ENCODE measurements at places on chromosomes 7 and 10.

DNA sequence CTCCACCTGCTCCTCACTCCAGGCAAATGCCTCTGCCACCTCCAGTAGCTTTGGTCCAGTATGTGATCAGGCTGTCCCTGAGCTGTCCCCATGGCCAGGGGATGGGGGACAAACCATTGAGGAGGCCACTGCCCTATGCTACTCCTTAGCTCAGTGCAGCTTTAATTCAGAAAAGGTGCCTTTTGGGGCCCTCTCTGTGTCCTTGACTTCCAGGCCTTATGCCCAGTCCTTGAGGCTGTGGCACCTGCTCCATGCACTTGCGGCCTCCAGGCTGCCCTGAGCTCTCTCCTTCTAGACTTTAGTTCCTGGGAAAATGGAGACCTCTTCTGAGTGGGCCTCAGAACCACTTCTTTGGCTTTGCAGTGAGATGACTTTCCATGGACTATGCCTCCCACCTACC, 650.8 kb upstream of the CELF2 start:
- DNase-seq, result no peak

GRCh38 chr10:3770611-3771110, 14.3 kb downstream of the KLF6 start:
- DNase-seq, result no peak

DNA sequence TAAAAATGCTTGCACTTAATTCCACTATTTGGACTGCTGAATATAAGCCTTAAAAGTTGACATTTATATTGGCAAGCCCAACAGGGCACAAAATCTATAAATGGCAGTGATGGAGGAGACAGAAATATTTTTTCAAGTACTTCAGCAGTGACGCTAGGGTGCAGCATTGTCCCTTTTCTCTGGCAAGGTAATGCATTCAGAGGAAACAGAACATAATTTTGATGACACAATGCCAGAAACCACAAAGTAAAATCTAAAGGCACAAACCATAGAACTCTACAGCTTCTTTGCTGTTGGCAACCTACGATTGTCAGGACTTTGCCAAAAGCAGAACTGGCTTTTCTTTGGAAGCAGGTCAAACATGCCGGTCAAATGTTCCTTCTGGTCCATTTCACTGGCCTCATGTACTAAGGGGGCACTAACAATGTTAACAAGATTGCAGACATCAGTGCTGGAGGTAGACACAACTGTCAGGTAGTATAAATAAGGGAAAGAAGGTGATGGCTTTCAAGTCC, 30.9 kb upstream of the FAM133B start:
- DNase-seq, result peak; percentile 83

DNA sequence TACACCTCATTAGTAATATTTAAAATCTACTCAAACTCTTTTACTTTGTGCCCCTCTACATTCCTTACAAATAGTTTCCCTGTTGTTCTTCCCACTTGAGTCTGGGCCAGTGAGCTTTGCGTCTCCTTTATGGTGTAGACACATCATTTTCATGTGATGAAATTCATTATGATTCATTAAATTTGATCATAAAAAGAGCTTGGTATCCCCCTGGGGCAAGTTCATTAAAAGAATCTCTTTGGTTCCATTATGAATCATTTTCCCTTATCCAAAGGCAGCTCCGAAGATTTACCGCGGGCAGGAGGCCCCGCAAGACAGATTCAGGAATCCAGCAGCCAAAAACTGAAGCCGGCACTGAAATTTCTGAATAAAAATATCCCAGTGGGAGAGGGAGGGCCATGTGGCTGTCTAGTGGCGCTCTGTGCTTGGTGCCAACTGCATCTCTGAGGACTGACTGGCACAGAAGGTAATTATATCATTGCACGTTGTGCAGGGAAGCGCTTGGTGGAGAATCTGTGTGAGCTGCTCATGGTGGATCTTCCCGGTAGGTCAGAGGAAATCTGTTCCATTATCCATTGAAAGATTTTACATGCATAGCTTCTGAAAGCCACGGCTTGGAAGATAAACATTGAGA, 151.4 kb upstream of the PITRM1 start:
- no peak for DNase-seq

DNA sequence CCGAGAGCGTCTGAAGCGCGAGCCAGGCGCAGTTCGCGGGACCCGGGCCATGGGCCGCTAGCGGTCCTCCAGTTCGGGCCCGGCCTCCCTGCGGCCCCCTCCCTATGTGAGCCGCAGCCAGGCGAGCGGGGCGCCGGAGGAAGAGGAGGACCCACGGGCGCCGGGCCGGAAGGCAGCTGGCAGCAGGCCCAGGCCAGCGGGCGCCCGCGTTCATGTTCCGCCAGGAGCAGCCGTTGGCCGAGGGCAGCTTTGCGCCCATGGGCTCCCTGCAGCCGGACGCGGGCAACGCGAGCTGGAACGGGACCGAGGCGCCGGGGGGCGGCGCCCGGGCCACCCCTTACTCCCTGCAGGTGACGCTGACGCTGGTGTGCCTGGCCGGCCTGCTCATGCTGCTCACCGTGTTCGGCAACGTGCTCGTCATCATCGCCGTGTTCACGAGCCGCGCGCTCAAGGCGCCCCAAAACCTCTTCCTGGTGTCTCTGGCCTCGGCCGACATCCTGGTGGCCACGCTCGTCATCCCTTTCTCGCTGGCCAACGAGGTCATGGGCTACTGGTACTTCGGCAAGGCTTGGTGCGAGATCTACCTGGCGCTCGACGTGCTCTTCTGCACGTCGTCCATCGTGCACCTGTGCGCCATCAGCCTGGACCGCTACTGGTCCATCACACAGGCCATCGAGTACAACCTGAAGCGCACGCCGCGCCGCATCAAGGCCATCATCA, 1.1 kb downstream of the ADRA2A start:
- no peak for DNase-seq

All from activated naive CD4-positive, alpha-beta T cell treated with anti-CD3 and anti-CD28 coated beads, Interleukin-2, amount 50 U/mL, for 16 hours (primary cell).